GM12891 (cell line): ENCODE measurements at places on chromosomes 6 and 20.

DNA sequence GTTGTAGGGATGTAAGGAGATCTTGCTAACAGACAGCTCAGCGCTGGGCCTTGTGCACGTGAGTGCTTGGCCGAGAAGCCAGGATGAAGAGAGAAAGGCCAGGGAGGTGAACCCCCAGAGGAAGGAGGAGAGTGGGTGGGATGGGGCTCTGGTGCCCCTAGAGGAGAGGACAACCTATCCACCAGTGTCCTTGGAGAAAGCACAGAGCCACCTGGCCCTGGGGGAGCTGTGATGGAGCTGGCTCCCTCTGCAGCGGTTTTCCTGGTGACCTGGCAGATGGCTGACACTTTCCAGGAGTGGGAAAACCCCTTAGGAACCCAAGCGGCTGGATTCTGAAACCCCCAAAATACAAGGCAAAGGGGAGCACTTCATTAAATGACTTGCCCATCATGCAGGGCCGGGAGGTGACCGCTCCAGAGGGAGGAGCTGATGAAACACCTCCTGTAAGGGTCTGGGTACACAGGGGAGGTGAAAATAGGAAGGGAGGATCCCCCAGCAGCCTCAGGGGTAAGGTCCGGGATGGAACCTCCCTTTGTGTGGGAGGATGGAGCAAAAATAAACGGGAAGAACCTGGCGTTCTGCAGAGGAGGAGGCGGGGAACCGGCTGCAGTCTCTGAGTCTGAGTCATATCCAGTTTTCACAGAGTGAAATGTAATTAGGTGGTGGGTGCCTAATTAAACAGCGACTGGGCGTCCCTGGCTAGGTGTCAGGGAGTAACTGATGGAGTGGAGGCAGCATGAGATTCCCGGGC lies 80.4 kb downstream of the SULF2 start:
- no peak for DNase-seq

DNA sequence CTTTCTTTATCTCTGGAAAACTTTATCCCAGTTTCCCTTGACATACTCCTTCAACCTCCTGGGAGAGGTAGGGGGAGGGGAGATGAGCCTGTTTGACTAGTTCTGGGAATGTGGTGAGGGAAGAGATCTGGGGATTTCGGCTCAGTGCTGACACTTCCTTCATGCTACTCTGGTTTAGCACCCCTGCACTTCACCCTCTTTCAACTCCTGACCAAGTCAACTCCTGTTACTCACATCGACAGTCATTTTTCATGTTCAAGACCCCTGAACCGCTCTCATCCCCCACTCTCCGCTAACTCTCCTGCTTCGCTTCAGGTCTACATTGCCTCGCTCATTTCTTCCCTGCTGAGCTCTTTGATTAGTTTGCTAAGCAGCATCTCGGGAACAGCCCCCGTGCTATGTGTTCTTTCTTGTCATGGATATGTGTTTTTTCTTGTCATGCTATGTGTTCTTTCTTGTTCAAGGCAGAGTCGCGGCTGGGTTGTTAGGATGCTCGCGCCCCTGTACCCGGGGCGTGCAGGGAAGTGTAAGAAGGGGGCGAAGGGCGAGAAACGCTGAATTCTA lies 16.6 kb upstream of the TRIM27 start:
- no peak for DNase-seq

DNA sequence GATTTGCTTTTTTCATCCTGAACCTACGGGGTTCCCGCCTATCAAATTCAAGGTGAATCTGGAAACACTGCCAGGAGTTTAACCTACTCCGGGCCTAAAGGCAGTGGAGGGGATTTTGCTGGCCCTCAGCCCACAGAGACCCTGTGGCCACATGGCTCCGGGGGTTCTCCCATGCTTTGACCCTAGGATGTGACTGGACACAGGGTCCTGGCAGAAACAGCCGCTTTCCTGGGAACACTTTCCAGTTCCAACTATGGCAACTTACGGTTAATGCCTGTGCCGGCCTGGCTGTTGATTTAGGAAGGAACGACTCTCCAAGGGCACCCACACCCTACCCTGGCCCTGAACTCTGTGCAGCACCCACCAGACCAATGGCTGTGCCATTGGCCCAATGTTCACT lies 141.7 kb upstream of the RPS6KA2 start:
- DNase-seq, result no peak

GRCh38 chr6:79011940-79012339 lies 66.1 kb downstream of the PHIP start:
- DNase-seq, result no peak

- no peak for DNase-seq
These were observed 104.7 kb upstream of the SGK1 start for GRCh38 chr6:134422426-134423231.
